ENCODE measurements at places on chromosomes 12 and 14.

- DNase-seq, result no peak
These were observed 13.9 kb downstream of the PAX9 start for GRCh38 chr14:36675581-36675980.

- no peak for DNase-seq
These were observed 213.0 kb downstream of the KITLG start for GRCh38 chr12:88367231-88367630.

DNA sequence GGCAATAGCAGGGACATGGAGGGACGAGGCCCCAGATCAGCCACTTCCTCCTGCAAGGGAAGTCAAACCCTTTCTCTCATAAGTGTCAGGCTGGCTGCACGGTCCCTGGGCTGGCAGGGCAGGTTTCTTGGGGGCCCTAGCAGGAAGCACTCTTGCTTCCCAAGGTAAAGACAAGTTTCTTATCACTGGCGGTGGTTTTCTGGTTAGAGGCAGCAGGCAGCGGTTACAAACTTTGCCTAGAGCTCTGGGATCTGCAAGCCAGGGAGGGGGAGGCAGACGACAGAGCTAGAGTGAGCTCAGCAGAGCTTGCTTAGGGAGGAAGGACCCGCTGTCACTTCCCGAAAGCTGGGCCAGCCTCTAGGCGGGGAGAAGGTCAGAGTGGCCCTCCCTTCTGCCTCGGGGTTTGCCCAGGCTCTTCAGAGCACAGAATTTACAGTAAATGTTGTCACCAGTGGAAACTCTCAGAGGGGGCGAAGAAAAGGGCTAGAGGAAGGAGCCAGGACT, 20.4 kb downstream of the BATF start:
- peak; percentile 69 for DNase-seq

- no peak for DNase-seq
These were observed 246.4 kb downstream of the SOX5 start for GRCh38 chr12:23703051-23703450.

- no peak for DNase-seq
These were observed 40.7 kb downstream of the TMTC1 start for GRCh38 chr12:29743077-29743476.

DNA sequence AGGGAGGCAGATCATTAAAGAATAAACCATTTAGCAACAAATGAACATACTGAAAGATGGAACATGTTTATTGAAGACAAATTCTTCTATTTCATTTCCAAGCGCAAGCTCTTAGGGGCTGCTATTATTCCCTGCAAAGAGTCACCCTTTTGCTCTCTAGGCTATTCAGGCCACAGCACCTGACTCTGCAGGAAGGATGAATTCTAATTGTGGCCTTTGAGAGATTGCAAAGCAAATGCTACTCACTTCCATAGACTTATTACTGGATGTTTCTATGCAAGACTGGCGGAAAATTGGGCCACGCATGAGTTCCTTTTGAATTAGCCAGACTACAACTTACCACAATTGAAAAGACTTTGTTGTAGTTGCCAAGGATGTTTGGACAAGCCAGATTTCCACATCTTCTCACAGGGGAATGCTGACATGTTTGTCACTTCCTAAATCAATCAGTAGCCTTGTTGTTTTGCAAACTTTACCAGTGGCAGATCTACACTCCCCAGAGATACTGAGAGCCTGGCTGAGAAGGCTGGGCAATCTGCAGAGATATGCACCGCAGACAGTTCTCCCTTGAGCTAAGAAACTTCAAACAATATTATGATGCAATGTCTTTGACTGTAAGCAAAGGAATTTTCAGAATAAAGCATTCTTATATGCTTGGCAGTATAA, 334.3 kb upstream of the SYT1 start:
- DNase-seq, result no peak

DNA sequence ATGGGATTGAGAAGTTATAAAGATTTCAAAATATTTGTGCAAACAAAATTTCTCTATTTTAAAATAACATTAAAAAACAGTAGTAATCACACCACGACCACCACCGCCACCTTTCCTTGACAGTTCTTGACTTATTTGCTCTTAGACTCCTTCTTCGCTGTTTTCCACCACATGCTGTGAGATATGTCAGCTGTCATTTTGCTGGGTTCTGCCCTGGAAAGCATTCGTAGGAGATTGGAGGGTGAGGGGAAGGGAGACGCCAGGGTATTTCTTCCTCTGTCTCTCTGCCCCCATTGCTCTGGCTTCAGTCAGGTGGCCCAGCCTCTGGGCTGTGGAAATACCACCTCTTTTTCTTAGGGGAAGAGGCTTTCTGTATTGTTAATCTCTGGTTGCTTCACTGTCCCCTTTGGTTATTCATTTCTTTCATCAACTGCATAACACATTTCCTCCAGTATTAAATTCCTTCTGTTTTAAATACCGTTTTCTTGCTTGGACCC, 186.2 kb downstream of the NEDD1 start:
- DNase-seq, result no peak

DNA sequence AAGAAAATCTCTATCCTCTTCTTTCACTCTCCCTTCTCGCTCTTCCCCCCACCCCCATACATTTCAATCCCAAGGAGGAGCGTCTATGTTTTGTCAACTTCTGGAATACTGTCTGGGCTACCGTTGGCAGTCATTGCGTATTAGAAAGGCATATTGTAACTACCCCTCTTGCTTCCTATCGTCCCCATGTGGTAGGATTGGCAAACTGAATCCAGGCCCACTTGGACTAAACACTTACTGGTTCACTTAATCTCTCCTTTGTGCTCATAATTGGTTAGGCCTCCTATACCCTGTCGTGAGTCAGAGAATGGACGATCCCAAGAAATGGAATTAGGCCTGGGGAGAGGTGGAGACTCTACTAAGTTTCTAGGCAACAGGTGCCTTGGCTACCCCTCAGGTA, 68.8 kb upstream of the SLC8A3 start:
- DNase-seq, result no peak

GRCh38 chr12:131929581-131930456, 743 bp downstream of the PUS1 start:
- peak; percentile 20 for DNase-seq

DNA sequence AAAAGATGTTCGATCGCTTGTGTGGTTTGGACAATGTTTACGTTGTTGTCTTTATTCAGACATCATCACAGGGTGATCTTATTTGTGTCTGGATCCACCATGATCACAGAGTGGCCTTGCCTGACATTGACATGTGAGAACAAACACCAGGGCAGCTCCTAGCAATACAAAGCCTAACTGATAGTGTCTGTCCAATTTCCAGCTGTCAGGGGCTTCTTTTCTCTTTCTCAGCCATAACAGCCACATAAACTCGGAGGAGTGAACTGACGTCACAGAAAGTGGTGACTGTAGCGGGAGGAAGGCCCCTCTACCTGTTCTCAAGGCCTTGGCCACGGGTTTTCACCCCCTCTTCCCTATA, 5.8 kb upstream of the SLC6A13 start:
- DNase-seq, result no peak

DNA sequence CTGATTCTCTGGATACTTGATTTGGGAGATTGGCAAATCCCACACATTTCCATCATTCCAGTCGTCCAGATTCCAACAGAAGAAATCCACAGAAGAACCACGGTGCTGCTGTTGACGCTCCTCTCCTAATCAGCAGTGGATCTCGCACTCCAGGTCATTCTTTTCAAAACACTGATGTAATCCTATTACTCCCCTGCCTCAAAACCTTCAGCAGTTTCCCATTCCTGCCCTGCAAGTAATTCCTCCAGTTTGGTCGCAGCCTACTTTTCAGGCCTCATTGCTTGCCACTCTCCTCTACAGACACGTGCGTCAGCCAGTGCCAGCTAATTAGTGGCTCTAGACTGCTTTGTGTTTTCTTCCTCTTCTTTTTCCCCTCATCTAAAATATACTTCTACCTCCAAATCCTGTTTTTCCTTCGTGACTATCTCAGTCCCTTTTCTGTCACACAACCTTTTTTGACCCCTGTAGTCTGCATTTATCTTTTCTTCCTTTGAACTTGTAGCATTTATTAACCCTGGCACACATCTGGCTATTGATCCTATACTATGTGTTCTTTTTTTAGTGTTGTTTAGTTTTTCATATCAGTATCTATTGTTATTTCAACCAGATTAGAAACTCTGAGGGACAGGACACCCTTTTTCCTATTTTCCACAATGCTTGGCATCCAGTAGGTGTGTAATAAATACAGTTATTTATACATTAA, 36.8 kb downstream of the PRORP start:
- no peak for DNase-seq

DNA sequence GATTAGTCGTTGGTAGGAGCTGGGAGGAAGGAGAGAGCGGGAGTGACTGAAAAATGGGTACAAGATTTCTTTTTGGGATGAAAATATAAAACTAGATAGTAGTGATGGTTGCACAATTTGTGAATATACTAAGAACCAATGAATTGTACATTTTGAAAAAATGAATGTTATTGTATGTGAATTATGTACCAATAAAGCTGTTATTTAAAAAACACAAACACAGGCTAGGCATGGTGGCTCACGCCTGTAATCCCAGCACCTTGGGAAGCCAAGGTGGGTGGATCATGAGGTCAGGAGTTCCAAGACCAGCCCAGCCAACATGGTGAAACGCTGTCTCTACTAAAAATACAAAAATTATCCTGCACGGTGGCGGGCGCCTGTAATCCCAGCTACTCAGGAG, 32.1 kb downstream of the PPP1R13B start:
- no peak for DNase-seq

GRCh38 chr12:103100257-103100831, 142.9 kb downstream of the ASCL1 start:
- DNase-seq, result no peak

DNA sequence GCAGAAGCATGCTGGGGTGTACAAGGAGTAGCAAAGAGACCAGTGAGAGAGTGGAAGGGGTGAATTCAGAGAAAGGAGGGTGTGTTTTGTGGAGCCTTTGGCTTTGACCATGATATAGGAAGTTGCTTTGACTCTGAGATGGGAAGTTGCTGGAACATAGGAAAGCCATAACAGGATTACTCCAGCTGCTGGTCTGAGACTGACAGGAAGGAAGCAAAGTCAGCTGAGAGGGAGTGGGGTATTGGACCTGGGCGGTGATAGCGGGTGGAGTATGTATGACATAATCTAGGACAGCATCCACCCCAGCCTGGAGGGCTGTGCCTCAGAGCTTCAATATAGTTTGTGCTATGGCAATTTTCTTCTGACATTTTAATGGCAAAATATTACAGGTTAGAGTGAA, 324.4 kb downstream of the PDZRN4 start:
- no peak for DNase-seq

DNA sequence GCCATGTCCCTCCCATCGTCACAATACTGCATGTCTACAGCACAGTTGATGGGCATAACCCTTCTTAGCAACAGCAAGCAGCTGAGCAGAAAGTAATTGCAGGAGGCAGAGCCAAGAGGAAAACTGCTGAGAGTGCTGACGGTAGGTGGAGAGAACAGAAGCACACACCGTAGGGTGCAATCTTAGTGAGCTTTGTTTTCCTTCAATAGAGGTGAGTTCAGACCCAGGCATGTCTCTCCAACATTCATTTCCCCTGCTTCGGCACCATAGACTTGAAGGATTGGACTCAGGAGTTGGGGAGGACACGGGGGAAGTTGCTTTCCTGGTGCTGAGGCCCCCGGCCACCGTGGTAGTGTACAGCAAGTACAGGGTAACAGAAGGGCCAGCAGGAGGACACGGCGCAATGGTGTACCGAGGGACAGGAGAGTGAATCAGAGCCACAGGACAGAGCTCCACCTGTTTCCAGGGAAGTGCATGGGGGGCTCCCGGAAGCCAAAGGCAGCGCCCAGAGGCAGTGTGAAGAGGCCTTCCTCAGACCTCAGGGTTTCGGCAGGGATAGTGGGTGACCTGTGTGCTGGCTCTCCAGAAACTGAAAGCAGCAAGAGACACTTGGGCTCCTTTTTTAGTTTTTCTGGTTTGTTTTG, 36.3 kb upstream of the SINHCAF start:
- no peak for DNase-seq

GRCh38 chr14:37610945-37611523, 15.6 kb downstream of the TTC6 start:
- no peak for DNase-seq

DNA sequence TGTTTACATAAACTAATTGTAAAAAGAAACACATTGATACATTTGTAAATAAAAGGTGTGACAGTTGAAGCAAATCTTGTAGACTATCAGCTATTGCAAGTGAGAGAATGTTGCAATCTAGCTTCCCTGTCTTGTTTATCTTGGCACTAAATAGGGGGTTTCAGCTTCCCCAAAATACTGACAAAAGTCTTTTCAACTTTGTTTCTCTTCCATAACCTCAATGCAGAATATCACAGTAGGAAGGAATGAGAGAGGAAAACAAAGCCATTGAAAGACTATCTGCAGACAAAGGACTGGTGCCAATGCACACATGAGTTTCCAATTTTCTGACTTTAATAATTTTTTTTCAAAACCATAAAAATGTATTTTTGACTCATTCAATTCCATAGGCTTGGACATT, 886.2 kb upstream of the MGAT4C start:
- no peak for DNase-seq

- peak; percentile 65 for DNase-seq
These were observed 21.7 kb downstream of the TMBIM6 start for GRCh38 chr12:49763006-49763591.

- DNase-seq, result no peak
These were observed 94.1 kb downstream of the GPHN start for GRCh38 chr14:66601932-66602578.

- DNase-seq, result no peak
These were observed 341.9 kb downstream of the C12orf75 start for GRCh38 chr12:105672121-105672975.

DNA sequence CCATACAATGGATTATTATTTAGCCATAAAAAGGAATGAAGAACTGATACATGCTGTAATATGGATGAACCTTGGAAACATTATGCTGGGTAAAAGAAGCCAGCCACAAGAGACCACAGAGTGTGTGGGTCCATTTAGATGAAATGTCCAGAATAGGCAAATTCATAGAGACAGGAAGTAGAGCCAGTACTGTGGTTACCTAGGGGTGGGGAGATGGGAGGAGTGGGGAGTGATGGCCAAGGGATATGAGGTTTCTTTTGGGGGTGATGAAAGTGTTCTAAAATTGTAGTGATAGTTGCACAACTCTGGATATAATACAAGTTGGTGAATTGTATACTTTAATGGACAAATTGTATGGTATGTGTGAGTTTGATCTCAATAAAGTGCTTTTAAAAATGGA, 18.6 kb downstream of the JDP2 start:
- no peak for DNase-seq

DNA sequence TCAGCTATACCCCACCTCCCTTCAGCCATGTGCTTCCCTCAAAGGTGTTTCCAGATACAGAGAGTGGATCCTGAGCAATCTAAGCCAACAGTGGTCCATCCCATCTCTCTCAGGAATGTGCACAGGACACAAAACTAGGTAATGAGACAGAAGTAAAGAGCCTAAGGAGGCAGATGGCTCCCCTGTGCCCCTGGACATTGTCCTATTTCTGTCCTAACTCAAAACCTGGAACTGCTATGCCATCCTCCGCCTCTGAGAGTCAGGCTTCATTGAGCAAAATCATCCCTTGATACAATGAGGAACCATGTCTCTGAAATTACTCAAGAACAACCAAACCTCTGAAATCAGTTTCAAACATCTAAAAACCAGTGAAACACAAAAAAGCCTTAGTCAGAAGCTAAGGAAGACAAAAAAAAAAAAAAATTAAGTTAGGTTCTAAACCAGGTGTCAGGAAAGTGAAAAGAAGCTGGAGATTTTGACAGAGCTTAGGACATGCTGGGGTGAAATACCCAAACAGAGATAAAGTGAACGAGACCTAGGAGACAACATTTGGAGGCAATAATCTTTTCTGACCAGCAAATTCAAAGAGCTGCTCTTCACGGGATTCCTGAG, 200.3 kb upstream of the PLEKHG7 start:
- no peak for DNase-seq

GRCh38 chr12:113194971-113195391, 9.5 kb downstream of the RITA1 start:
- no peak for DNase-seq
